Activated naive CD4-positive, alpha-beta T cell treated with anti-CD3 and anti-CD28 coated beads, Interleukin-2, amount 50 U/mL, for 72 hours (primary cell): ENCODE measurements at places on chromosomes 4 and X.

- DNase-seq: no peak
Measured at GRCh38 chr4:81740487-81740886, 268.8 kb upstream of the RASGEF1B start.

- no peak for DNase-seq
Measured at GRCh38 chr4:37910091-37910486, 19.2 kb downstream of the TBC1D1 start.

GRCh38 chr4:17934286-17934685 lies 87.3 kb downstream of the LCORL start:
- no peak for DNase-seq

DNA sequence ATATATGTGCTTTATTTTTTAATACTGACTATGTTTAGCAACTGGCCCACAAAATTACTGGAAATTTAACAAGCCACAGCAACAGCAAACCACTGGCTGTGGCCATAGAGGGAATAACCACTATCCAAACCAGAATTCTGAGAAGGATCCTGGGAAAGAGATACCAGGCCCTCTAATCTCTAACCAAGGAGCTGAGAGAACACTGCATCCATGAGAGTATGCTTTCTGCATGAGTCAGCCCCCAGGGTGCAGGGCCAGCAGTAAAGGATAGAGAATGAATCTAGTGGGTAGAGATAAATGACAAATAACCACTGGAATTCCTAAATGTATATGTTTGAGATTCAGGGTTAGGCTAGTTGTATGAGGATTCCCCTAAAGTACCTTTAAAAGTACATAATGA lies 221.8 kb downstream of the KIT start:
- no peak for DNase-seq

- DNase-seq: no peak
Measured at GRCh38 chr4:2805712-2806389, 13.0 kb downstream of the SH3BP2 start.
